ENCODE measurements at places on chromosomes 3 and 15.

DNA sequence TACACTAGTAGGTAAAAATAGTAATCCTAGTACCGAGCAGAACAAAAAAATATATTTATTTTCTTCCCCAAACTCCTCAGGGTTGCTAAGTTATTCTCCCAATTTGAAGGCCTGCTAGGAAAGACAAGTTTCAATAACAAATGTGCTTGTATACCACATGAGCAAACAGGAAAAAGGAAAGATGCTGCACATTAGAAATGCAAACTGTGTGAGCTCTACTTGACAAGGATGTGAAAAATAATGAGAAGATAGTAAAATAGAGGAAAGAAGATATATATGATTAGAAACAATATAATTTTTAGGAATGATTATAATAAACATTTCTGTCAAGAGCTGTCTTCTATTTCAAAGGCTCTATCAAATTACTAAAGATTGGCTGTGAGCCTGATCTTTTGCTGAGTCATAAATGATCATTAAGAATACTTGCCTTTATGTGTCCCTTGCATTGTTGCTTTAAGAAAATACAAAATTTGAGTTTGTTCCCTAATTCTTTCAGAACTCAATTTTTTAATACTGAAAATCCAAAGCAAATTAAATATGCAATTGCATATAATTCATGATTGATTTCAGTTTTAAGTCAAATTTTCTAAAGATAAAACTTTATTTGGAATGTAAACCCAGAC is 174.2 kb downstream of the NEK10 start:
- DNase-seq, result no peak

DNA sequence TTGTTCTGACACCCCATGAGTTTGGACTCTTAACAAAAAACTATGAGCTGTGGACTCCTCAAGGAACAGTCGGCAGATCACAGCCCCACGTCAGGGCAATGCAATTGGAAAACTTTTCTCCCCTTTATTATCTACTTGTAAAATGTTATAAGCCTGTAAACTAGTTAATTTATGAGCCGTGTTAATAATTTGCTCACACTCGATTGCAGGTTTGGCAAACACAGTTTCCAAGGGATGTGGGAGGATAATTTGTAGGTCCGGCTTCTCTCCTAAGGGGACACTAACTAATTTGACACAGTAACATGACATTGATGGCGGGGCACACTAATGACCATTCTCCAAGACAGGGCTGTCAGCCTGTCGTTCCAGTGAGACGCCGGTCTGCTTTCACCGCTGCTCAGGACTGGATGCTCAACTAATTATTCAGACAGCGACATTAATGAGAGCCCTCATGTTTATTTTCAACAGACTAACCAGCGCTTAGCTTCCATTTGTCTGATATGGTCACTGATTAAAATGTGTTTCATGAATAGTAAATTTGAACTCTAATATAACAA is 222.1 kb downstream of the FOXP1 start:
- no peak for DNase-seq

DNA sequence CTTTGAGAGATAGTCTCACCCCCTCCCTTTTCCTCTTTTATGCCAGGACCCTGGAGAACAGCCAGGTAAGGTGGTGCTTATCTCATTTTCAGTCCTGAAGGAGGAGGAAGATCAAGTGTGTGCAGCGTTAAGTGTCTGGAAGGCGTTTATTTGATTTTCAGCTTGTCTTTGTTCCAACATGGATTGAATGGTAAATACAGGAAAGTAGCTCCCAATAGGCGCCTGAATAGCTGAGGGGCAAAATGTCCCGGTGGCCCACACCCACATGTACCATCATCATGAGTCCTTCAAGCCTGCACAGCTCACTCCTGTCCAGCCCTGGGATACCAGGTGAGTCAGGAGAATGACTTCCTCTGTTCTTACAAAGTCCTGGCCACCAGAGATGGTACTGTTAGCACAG is 73.5 kb downstream of the CEMIP start:
- no peak for DNase-seq

DNA sequence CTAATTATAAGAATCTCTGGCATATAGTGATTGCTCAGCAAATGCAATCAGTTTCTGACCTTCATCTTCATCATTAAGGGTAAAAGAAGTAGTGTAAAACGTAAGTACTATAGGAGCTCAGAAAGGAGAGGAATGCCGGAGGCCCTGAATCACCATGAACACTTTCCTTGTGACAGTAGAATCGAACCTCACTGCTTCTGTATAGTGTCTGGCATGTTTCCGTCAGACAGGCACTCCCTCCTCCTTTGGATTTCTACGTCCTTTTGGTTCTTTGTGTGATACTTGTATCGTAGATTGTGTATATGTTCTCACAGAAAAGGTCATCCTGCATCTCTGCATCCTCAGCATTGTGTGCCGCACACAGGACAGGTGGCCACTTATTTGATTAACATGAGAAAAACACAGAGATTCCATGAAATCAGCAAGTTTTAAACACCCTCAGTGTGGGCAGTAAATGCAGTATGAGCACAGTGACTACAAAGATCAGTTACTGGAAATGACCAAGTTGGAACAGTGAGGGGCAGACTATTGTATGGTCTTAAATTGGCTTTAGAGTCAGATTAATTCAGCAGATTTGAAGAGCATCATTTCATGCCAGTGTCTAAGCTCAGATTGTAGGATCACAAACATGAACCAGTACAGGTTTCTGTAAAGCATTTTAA is 234.5 kb downstream of the UBE2E2 start:
- no peak for DNase-seq

GRCh38 chr3:46977811-46978195 is 1.3 kb upstream of the CCDC12 start:
- no peak for DNase-seq

- no peak for DNase-seq
Observed at GRCh38 chr15:99168601-99169580, 64.0 kb downstream of the SYNM start.
